ENCODE measurements at places on chromosomes 11 and 22.

DNA sequence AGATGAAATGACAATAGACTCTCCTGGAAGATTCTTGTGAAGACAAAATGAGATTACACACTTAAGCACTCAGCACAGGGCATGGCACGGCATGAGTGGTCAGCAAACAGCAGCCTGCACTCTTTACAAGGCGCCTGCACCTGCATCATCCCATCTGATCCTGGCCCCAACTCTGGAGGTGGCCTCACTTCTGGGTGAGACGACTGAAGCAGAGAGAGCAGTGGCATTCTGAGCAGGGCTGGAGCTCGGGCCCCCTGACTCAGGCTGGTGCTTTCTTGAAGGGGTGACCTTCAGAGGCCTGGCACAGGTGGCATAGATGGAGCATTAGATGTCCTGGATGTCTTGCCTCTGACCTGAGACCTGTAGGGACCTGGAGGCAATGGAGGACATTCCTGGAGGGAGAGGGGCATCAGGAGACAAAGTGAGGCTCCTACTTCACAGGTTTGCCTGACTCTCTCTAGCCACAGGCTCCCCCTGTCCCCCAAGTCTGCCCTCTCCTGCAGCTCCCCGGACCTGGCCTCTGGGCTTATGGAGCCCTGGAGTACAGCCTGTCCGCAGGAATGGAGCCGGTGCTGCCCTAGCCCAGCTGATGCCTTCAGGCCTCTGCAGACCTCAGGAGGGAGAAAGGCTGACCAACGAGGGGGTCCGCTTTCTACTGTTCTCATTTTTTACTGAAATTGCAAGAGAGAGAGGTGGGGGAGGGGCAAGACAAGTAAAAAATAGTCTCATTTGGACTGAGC is 65.5 kb upstream of the THY1 start:
- no peak for DNase-seq

- DNase-seq, result no peak
Measured at GRCh38 chr11:19419021-19419750, 178.4 kb upstream of the E2F8 start.

DNA sequence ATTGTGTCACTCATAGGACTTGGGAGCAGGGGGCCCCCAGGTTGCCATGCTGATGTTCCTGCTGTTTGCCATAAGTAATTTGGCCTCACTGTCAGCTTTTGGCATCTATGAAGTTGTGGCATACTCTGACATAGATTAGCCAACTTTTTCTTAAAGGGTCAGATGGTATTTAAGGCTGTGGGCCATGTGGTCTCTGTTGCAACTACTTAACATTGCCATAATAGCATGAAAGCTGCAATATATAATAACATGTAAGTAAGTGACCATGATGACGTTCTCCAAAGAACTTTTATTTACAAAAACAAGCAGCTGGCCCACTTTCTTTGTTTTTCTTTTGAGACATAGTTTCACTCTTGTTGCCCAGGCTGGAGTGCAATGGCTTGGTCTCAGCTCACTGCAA is 2.2 kb upstream of the TMEM216 start:
- no peak for DNase-seq

- no peak for DNase-seq
Measured at GRCh38 chr22:36730176-36730858, 26.8 kb upstream of the CACNG2 start.

DNA sequence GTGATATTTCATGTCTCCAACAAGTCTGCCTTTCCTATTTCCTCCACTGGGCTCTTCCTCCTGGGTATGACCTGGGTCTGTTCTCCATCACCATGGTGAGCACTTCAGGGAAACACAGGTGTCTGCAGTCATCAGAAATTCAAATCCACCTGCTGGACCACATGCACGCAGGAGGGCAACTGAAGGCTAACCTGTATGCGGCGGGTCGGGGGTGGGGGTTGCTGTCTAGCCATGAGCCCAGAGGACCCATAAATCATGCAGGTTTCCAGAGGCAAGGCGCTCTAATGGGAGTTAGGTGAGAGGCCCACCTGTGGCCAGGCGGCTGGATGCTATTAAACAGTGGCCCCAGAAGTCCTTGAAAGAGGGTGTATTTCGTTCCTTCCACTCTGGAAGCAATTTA is 11.1 kb upstream of the PAMR1 start:
- DNase-seq, result no peak

DNA sequence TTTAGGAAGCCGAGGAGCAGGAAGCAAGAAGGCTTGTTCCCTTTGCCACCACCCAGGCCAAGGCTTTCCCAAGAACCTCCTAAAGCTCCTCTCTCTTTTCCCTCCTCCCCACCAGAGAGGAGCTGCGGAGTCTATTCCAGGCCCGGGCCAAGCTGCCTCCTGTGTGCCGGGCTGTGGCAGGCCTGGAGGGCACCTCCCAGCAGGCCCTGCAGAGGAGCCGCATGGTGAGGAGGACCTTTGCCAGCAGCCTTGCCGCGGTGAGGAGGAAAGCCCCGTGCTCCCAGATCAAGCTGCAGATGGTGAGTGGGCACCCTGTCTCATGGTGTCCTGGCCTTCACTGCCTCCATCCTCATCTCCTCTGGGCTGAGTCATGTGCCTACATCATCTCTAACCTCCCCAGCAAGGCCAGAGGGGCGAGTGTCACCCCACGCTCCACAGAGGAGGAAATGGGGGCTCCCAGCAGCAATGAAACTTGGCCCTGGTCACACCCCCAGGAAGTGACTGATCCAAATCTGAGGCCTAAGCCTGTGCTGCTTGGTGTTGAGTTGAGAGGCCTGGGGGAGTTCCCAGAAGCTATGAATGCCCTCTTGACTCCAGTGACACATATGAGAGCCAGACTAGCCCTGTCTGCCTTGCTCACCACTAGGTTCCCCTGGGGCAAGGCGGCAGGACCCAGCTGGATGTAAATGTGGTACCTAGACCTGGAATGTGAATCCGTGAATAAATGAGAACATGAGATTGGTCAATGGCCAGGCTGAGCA is 104.2 kb downstream of the MYO18B start:
- no peak for DNase-seq

All from stimulated activated CD4-positive, alpha-beta T cell treated with anti-CD3 and anti-CD28 coated beads, TNF-alpha, amount 100 ng/mL, for 24 hours (primary cell).